ENCODE measurements at places on chromosomes 7 and 10.

DNA sequence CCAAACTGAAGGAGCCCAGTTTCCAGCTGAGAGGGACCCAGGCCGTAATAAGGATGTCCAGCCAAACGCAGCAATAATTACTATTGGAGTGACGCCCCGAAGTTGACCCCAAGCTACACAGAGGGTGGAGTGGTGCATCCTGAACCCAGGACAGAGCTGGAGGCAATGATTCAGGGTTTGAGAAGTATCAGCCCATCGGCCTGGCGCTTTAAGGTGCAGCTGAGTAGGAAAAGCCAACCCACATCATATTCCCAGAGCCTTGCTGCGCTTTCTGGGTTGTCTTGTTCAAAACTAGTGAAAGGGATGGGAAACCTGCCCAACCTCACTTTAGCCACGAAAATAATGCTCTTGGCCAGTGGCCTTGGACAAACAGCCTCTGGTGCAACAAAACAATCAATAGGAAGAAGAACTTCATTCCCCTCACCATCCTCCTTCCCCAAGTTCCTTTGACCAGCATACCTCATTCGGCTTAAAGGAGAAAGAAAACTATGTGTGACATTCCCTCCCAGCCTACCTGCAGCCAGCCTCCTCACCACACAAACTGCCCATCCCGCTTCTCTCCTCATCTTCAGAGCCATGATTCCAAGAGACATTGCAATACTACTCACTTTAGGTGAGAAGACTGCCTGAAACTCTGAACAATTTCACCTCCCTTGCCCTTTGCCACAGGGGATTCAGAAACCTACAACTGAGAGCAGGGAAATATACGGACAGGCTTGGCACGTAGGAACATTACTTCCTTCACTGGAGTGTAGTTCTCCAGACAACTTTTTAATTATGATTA, 217.2 kb upstream of the MKLN1 start:
- no peak for DNase-seq

GRCh38 chr7:38232502-38233366, 40.7 kb downstream of the TARP start:
- DNase-seq, result peak; percentile 86

DNA sequence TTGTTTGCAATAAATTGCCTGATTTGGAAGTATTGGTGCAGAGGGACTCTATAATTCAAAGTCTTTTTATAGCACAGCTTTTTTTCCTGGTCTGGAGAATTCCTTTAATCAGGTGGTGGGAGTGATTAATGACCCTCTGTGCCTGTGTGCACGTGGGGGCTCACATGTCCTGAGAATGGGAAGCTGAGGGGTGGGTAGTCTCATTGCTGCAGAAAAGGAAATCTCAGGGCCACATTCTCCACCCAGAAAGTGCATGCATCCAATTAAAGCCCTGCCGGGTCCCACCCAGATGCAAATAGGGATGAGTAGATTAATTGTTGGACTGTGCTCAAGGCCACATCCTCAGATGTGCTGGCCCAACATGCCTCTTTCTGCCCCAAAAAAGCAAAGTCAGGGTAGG, 324.7 kb downstream of the CXCL12 start:
- DNase-seq, result no peak

DNA sequence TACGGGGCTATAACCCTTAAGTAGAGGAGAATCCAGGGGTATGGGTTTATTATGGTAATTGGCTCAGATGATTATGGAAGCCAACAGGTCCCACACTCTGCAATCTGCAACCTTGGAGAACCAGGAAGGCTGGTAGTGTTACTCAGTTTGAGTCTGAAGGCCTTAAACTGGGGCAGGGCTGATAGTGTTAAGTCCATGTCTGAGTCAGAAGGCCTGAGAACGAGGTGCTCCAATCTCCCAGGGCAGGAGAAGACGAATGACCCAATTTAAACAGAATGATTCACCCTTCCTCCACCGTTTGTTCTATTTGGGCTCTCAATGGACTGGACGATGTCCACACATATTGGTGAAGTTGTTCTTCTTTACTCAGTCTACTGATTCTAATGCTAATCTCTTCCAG, 244.5 kb upstream of the PTER start:
- no peak for DNase-seq

- DNase-seq, result no peak
These were observed 42.4 kb downstream of the COL17A1 start for GRCh38 chr10:104043185-104043830.

GRCh38 chr7:9608560-9608959, 1175.2 kb downstream of the NXPH1 start:
- no peak for DNase-seq

- DNase-seq, result no peak
These were observed 77.0 kb upstream of the OIT3 start for GRCh38 chr10:72816565-72816964.

GRCh38 chr7:55775051-55775420, 87.5 kb downstream of the SEPTIN14 start:
- no peak for DNase-seq

GRCh38 chr7:85774986-85775385, 588.1 kb upstream of the SEMA3D start:
- no peak for DNase-seq

- peak; percentile 44 for DNase-seq
These were observed 60.8 kb upstream of the NAMPT start for GRCh38 chr7:106345421-106346166.

- DNase-seq, result no peak
These were observed 461.9 kb downstream of the SORCS3 start for GRCh38 chr10:105102977-105103376.

DNA sequence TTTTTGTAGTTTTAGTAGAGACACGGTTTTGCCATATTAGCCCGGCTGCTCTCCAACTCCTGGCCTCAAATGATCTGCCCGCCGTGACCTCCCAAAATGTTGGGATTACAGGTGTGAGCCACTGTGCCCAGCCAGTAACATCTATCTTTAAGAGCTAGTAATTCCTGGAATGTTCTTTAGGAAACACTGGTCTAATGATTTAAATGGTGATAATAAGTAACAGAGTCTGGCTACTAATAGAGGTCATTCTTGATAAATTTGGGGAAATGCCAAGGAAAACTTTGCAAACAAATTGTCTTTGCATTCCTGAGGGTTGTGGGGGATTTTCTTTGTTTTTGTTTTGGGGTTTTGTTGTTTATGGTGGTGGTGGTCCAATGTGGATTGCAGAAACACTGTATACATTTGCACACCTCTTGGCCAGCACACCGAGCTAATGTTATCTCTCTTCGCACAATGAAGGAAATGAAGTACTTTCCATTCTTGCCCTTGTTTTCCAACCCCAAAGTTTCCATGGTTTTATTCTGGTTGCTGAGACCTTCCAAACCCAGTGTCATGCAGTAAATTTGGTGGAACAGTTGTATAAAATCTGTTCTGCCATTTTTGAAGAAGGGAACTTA, 51.3 kb upstream of the WIPF3 start:
- no peak for DNase-seq

DNA sequence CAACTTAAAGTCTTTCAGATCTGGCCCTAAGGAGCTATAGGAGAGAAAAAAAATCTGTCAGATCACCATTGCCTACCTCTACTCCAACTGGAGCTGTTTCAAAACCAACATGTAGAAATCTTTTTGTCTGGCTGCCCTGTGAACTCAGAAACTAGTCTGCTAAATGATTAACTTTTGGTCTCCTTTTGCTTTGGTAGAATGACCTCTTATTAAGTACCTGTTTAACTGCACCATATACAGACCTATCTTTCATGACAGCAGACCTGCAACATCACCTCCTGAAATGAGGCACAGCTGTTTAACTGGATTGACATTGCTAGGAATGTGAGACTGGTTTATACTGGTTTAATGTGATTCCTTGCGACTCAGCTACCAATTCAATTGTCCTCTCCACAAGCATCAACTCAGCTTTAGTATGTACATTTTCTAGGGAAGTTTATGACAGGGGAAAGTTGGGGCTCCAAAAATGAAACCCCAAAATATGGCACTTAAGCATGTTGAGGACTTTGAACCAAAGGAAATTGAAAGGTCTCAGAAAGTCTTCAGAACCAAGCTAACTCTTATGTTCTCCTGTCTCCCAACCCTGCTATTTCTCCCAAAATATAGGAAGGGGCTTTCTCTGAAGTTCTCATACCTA, 1.8 kb downstream of the CYP3A43 start:
- no peak for DNase-seq

GRCh38 chr7:111763221-111763801, 201.0 kb upstream of the IMMP2L start:
- no peak for DNase-seq

DNA sequence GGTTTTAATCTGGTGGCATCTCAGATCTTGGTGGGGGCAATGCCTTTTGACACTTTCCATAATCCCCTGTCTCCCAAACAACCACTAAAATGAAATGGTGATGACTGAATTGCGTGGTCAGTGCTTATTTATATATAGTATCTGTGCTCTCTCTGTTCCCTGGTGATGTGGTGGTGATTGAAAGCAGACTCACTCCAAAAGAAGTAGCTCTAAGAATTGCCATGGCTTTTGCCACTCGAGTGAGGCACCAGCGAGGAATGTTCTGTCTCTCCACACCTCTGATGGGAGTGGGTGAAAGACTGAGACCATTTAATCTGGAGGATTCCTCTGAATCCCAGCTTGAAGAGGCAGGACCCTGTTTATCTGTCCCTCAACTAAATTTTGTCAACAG, 2.8 kb downstream of the DUSP5 start:
- no peak for DNase-seq
